Cardiac septum (tissue), 1 donor: ENCODE measurements at places on chromosomes 2 and 18. TPM values are rescaled to one million over a fixed set of nuclear protein-coding genes. Genes with fewer than 3 reads are reported as not detected.

Gene ASPRV1
- total RNA-seq = 0.81 TPM

Gene MATN3
- total RNA-seq = 0.11 TPM

Gene HOXD9
- total RNA-seq = not detected

Gene CRYBA2
- total RNA-seq = not detected

GRCh38 chr2:84846741-84847142 is 34.1 kb downstream of the TRABD2A start:
- DNase-seq = no peak

DNA sequence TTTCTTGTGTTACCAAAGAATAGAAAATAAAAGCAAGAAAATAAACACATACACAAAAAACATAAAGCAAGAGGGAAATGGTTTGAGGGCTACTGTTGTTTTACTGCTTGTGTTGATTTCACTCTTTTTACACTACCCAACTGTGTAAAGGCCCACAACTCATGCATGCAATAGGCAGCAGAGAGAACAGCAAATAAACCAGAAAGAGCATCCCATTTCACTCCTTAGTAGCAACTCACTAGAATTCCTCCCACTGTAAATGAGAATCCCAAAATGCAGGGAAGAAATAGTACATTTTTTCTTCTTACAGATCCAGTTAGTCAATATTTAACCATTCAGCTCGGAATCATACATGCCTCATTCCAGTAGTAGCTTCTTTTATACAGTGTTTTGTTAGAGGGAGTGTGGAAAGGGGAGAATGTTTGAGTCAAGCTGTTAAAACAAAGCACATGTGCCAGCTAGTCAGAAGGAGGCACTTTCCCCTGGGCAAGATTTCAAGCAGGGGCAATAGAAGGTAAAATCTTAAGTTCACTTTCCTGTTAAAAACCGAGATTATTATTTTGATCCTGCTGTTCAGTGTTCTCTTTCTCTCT is 147.2 kb upstream of the FAM98A start:
- no peak for DNase-seq

GRCh38 chr2:37391711-37392110 is 47.3 kb downstream of the QPCT start:
- no peak for DNase-seq

DNA sequence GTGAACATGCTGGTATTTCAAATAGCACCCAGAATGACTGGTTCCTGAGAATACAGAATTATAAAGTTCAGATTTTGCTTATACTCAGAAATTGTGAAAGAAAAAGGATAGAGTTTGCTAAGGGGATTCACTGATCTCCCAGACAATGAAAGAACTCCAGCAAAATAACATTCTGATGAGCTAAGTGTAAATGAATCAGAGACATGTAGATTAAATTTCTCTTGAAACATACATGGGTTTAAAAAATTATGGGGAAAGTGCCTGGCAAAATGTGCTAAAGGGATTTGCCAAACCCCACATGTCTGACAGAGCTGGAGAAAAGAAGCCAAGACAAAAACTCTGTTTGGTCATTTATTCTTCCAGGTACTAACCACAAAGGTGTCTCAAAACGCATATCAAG is 116.3 kb downstream of the FTCDNL1 start:
- DNase-seq = no peak
